AG09309 (cell line): ENCODE measurements at places on chromosomes 6 and 20.

DNA sequence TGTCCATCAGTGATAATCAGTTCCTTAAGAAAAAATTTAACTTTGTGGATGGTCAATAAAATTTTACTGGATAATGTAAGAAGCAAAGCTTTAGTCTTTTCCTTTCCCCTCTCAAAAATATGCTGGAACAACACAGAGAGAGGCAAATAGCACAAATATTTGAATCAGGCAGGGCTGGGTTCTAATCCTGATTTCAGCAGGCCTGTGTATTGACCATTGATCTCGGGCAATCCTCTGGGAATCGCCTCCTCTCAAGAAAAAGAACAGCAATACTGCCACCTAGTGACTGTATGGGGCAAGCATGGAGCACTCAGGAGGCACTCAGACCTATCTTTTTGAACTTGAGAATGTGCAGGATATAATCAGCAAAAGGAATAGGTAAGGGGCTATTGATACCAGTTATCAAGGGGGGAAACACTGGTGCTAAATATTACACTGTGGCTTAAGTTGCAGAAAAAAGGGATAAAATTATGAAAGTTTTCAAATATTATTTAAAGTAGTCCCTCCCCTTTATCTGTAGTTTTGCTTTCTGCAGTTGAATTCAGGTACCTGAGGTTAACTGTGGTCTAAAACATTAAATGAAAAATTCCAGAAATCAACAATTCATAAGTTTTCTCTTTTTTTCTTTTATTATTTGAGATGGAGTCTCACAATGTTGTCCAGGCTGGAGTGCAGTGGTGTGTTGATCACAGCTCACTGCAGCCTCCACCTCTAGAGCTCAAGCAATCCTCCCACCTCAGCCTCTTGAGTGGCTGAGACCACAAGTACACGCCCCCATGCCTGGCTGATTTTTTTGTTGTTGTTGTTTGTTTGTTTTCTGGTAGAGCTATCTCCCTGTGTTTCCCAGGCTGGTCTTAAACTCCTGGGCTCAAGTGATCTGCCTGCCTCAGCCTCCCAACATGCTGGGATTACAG lies 91.8 kb upstream of the NHSL1 start:
- DNase-seq: peak; percentile 32

GRCh38 chr20:48286601-48287000 lies 501.3 kb upstream of the SULF2 start:
- DNase-seq: no peak

- no peak for DNase-seq
These were observed 533.1 kb upstream of the CDH4 start for GRCh38 chr20:60718743-60719480.

DNA sequence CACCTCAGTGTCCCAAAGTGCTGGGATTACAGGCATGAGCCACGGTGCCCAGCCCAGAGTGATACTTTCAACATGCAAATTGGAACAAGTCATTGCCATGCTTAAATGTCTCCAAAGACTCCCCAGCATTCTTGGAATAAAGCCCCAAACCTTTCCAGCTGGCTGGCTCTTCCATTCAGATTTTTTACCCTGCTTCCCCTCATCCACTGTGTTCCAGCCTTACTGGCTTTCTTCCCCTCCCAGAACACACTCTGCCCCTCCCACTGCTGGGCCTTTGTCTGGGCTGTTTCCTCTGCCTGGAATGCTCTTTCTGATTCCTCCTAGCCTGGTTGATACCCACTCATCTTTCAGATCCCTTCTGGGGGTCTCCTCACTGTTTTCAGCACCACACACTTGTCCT lies 40.1 kb upstream of the NNAT start:
- no peak for DNase-seq

GRCh38 chr6:131931063-131931750 lies 20.0 kb downstream of the CCN2 start:
- no peak for DNase-seq

DNA sequence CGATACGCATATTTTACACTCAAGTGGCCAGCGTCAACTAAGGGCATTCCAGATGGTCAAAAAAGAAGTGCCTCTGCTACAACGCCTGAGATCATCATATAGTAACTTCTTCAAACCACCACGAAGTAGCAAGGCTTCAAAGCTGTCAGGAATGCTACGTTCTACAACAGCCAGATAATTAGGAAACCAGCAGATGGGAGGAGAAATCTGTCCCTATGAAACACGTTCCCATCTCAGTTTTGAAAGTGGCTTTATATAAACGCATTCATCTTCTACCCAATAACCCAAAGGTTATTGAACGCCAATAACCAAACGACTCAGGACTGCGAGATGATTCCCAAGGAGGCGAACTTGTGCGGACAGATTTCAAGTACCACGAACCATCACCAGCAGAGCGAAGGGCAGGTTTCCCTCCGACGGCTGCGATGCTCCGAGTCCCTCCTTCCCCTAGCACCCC lies 1.2 kb downstream of the ABHD12 start:
- DNase-seq: no peak

DNA sequence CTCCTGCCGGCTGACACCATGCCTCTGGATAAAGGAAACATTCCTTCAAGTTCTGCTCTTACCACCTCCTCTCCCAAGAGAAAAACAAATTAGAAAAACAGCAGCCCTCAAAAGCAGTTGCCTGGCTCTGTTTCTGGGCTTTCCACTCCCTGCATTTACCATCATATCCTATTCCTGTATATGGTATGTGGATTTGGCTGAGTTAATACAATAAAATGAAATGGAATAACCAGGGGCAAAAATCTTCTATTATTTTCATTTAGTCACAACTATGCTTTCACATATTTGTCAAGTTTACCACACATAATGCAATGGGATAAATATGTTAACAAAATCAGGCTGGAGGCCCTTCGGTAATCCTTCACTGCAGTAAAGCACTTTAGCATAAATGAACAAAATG lies 34.3 kb downstream of the COL12A1 start:
- DNase-seq: no peak

GRCh38 chr6:50962213-50962759 lies 143.6 kb downstream of the TFAP2B start:
- no peak for DNase-seq

- no peak for DNase-seq
These were observed 290.0 kb downstream of the TFAP2B start for GRCh38 chr6:51108563-51109234.

- no peak for DNase-seq
These were observed 3.0 kb downstream of the ENPP3 start for GRCh38 chr6:131640100-131640499.

DNA sequence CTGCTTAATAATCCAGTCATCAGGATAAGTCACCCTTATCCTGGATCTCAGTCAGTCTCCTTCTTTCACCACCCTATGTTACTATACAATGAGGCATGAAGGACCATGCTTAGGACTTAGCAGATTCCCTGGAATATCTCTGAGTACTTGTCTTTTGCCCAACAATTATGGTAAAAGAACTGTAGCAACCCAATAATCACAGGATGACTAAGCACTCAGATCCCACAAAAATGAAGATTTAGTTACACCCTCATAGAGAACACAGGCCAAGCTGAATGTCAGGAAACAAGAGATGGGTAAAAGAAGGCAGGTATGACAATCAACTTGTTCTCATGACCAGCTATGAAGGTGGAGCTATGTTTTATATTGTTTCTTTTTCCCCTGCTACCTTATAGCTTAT lies 91.4 kb downstream of the EDN1 start:
- DNase-seq: no peak

- no peak for DNase-seq
These were observed 224.3 kb downstream of the LRFN2 start for GRCh38 chr6:40362859-40363258.

DNA sequence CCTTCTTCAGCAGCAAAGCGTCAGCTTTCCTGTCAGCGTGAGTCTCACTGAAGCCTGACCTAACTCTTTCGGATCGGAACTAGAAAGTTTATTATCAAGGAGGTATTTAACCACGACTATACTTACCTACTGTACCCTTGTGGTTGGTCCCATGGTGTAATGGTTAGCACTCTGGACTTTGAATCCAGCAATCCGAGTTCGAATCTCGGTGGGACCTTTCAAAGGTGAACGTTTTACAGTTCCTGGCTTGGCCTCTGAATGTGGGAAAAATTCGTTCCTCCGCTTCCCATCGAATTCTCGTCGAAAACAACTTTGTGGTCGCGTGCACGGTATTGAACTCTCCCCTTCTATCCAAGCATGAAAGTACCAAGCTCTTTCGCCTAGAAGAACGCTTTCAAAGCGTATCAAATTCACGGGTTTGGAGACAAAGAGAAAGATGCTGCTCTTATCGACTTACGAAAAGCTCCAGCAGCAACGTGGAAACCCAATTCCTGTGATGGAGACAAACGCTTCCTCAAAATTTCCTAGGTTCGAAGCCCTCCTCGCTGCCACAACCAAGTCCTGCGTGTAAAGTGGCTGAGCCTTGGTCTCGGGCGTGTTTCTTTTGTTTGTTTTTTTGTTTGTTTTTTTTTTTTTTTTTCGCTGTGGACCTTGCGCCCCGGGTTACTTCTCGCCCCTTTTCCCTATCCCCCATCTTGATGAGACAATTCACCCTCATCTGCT lies 63.7 kb downstream of the GPX5 start:
- peak; percentile 78 for DNase-seq
